Effector CD4-positive, alpha-beta T cell (primary cell): ENCODE measurements at places on chromosomes 2 and 18.
A peak's percentile ranks its signal among the peaks of the same experiment; 100 is the strongest.

- DNase-seq = no peak
Observed at GRCh38 chr2:128196471-128196931, 105.5 kb downstream of the UGGT1 start.

DNA sequence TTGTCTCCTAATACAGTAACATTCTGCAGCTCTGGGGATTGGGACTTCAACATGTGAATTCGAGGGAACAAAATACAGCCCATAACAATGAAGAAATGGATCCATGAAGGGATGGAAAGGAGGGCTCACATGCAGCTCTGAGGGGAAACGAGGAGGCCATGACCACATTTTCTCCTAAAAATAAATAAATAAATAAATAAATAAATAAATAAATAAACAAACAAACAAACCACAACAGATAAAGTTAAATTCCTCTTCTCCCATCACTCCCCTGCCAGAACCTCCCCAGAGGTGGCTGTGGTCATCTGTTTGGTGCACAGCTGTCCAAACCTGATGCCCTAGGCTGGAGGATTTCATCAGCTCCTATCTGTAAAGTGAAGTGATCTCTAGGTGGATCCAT is 42.7 kb downstream of the MAL start:
- no peak for DNase-seq

GRCh38 chr2:110727923-110728322 is 4.5 kb upstream of the ACOXL start:
- DNase-seq = no peak

GRCh38 chr2:233130481-233131020 is 70.4 kb downstream of the INPP5D start:
- DNase-seq = no peak

DNA sequence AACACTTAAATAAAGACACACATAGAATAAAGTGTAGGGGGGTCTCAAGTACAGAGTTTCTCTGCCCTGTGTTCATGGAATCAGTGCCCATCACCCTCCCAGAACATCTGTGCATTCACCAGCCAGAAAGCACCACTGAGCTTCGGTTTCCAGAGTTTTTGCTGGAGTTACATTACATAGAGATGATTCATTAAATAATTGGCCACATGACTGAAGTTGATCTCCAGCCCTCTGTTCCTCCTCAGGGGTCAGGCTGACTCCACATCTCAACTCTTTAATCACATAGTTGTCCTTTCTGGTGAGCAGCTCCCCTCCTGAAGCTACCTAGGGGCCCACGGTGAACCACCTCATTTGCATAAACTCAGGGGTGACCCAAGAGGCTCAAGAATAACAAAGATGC is 129.8 kb downstream of the METTL4 start:
- no peak for DNase-seq

GRCh38 chr2:1824202-1824905 is 80.0 kb upstream of the PXDN start:
- DNase-seq = no peak

- no peak for DNase-seq
Observed at GRCh38 chr2:190997526-190998113, 16.4 kb downstream of the STAT1 start.

- DNase-seq = no peak
Observed at GRCh38 chr2:7010391-7011054, 93.3 kb downstream of the RNF144A start.

GRCh38 chr2:6855860-6856547 is 9.7 kb downstream of the CMPK2 start:
- no peak for DNase-seq

DNA sequence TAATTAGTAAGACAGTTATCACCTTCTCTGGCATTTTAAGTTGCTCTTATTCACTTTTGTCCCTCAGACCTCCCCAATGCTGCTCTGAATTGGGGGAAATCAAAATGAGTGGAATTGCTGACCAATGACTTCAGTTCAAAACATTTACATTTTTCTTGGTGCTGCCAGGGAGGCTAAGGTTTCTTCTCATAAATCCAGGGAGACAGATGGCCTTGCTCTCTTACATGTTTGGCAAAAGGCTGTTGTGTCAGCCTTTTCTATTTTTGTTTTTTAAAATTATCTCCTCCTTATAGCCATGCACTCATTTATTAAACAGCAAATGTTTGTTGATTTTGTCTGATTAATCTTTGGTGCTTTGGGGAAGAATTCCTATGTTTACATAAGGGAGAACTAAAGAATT is 82.0 kb downstream of the GALNT13 start:
- DNase-seq = no peak

DNA sequence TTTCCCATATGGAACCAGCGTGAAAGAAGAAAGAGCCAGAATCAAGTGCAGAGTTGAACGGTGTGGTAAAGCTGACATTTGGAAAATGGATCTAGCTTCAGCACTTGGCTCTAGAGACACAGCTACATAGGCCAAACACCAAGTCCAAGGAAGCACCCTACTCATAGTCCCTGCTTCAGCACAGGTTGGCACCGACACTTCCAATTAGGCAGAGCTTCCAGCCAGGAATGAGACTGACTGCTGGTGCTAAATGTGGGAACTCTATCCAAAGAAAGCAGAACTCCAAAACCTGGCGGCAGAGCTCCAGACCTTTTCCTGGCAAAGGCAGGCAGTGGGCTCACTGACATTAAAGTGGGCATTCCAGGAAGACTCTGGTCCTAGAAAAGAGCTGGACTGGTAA is 125.4 kb upstream of the CTNNA2 start:
- no peak for DNase-seq

DNA sequence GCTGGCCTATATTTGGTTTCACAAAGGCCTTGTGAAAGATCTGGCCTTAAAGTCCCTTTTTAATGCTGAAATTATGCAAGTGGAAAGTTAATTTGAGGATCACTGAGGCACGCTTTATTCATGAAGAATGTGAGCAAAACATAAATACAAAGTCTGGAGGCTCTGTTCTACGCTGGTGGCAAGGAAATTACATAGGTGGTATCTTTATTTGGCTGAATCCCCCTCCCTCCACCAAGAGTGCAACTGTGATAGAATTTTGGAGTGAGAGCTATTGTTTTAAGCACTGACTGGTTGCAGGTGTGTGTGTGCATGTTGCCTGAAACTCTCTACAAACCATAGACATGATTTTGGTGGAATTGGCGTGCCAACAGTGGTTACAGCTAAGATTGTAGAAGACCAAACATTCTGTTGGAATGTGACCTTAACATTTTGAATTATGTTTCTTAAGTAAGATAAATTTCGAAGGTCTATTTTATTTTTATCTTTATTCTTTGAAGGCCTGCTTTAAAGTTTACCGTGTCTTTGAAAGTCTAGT is 114.3 kb downstream of the SPTBN1 start:
- DNase-seq = no peak

GRCh38 chr18:45402485-45403056 is 212.7 kb upstream of the SLC14A2 start:
- no peak for DNase-seq

DNA sequence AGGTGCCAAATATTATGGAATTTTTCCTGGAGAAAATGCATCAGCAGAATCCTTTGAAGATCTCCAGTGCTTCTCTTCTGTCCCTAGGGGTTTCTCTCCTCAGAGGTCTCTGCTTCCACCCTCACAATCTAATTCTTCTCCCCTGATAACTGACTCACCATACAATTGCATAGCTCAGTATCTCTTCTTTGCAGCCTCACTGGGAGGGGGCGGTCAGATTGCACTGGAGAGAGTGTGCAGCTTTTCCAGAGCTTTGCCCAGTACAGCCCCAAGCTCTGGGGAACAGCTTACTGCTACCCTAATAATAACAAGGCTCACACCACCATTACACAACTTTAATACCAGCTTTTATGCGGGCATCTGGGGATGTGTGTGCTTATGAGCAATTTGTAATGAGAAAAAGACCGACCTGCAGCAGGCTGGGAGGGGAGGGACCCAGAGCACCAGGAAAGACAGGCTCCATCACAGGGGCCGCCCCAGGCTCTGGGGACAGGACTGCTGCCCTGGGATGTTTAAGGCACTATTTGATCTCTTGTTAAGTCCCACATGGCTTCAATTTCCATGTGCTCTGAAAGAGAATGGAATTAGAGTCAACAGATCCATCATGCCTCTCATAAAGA is 276.6 kb upstream of the SIX2 start:
- no peak for DNase-seq

GRCh38 chr18:2985628-2986027 is 27.3 kb downstream of the LPIN2 start:
- DNase-seq = no peak

DNA sequence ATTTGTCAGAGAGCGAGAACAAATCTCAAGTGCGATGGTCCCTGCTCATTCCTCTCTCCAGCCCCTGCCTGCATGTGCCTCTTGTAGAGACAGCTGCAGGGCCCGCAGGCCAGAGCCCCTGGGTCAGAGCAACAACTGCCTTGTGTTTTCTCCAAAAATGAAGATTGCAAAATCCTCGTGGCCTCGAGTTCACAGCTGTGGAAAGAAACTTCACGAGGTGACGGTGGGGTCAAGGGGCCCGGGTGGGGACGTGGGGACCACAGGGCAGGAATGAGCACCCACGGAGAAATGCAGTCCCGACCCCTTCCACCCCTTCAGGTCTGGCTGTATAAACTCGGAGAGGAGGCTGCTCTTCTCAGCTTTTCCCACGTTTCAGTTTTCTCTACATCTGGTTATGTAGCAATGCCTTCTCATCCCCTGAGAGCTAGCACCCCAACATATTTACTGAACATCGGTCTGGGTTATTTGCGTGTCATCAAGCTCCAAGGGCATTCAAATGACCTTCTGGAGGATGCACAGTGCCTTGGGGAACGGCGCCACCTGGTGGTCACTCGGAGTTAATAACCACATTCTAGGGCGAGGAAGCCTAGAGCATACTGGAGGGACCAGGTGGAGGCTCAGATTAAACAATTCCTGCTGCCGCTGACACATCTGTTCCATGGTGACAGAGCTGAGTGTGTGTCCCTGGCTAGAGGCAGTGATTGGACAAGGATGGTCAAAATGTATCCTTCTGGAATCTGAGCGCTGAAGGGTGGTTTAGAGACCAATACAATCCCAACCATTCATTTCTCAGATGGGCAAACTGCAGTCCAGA is 91.4 kb upstream of the CYRIA start:
- DNase-seq = peak; percentile 26

DNA sequence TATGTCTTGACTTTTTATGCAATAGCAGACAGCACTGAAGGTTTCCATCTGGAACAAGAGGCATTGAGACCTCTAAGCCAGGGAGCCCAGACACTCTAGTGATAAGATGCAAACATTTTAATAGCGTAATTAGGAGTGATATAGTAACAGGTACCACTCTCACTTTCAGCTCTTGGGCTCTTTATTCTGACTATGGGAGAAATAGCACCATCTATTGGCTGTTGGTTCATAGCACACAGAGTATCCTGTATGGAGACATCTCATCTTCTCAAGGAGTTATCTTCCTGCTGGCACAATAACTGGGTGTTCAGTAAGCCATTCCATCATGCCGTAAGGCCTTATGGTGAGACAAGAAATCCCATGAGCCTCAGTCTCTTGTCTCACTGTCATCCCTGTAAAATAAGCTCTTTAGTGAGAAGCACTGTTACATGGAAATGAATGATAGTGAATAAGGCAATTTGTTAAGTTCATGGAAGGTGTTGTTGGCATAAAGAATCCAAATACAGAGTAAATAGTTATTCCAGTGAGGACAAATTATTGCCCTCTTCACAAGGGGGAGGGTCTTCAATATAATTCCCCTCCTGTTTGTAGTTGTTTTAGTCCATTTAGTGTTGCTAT is 48.3 kb downstream of the THUMPD2 start:
- DNase-seq = no peak

- no peak for DNase-seq
Observed at GRCh38 chr2:9385841-9386240, 37.5 kb downstream of the ITGB1BP1 start.
